ENCODE measurements at places on chromosomes 16 and 17. TPM values are rescaled to one million over a fixed set of nuclear protein-coding genes. Genes with fewer than 3 reads are reported as not detected.

PITPNM3 gene
- 0.56 TPM for total RNA-seq

MYH2 gene
- total RNA-seq = not detected

DNA sequence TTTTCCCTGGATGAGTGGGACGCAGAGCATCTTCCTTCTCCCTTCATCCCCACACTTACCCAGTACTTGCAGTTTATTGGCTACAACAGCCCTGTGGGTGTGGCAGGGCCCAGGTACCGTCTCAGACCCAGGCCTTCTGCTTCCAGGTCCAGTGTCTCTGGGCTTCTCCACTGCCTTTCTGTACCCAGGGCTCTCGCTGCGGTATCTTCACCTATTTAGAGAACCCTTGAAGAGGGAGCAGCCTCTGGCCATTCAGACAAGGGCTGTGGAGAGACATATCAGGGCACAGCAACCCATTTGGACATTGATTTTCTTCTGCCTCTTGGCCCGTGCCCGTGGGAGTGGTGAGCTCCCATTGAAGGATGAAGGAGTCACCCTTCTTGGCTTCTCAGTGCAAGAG, 17.3 kb downstream of the TBX4 start:
- no peak for DNase-seq

DNA sequence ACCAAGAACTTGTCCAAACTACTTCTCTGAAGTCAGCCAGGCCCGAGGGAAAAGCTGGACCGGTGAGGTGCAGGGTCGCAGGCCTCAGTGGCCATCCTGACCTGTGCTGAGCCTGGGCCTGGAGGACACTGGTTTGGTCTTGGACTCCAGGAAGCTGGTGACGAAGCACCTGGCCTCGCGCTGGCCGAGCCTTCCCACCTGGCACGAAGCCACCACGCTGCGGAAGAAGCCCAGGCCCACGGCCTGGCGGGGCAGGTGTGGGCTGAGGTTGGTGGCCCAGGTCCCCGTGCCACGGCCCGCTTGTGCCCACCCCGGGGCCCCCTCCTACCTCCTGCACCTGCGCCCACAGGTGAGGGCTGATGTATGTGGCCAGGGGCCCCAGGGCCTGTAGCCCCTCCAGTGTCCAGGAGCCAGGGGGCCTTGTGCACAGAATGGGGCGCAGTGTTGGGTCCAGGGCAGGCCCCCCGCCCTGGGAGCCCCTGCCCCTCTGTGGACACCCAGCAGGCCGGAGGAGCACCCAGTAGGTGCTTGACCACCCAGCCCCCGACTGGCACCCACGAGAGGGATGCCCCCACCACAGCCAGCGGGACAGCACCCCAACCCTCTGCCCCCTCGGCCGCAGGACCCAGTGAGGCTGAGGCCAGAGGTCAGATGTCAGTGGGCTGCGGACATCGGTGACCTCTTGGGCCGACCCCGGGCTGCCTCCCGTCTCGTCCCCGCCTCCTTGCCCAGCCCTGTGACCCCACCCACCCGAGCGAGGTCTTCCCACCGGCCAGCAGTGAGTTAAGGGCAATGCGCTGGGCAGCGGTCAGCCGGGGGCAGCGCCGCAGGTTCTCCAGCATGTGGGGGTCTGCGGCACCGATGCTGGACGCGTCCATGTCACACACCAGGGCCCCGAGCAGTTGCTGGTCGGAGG, 13.8 kb downstream of the MSLN start:
- no peak for DNase-seq

- DNase-seq = no peak
Measured at GRCh38 chr16:4313563-4314531, 2.0 kb upstream of the GLIS2 start.
